Suppressor macrophage treated with lipopolysaccharide for 1 hour (primary cell): ENCODE measurements at places on chromosomes 2 and 18.

GRCh38 chr2:236622660-236623059 is 53.0 kb downstream of the ACKR3 start:
- DNase-seq: no peak

GRCh38 chr2:61045999-61046398 is 19.7 kb upstream of the SANBR start:
- DNase-seq: no peak

DNA sequence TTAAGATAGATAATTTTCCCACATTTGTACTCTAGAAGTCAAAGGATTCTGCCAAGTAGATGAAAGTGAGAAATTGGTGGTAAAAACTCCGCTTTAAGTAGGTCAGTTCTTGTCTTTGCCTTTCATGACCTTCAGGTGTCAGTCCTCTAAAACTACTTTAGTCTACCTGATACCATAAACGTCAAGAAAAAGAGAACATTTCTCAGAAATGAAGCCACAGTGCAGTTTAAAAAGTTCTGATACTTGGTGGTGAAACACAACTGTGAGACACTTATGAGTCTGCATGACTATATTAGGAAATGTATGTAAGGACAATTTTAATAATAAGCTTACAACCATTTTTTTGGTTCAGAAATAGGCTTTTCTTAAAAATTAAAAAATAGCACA is 583.3 kb downstream of the SATB2 start:
- DNase-seq: no peak

- DNase-seq: peak; percentile 37
Observed at GRCh38 chr2:127498386-127498785, 27.9 kb downstream of the IWS1 start.

DNA sequence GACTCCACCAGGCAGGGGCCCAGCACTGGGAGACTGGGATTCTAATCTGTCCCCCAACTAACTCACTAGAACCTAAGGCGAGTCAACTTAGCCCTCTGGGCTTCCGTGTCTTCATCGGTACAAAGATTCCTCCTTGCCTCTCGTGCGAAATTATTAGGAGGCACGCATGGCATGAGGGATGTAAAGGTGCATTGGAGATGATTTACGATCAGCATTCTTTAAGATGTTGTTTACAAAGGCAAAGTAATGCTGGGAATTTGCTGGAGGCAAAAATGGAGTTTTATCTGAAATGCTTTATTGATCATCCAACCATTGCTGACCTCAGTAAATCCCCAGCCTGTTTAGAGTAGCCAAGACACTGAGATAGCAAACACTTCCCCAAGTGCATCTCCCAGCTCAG is 171.8 kb upstream of the KLHL29 start:
- DNase-seq: no peak

GRCh38 chr2:71811726-71812125 is 335.9 kb downstream of the CYP26B1 start:
- DNase-seq: no peak

- DNase-seq: no peak
Observed at GRCh38 chr2:239545741-239546392, 145.0 kb upstream of the HDAC4 start.

DNA sequence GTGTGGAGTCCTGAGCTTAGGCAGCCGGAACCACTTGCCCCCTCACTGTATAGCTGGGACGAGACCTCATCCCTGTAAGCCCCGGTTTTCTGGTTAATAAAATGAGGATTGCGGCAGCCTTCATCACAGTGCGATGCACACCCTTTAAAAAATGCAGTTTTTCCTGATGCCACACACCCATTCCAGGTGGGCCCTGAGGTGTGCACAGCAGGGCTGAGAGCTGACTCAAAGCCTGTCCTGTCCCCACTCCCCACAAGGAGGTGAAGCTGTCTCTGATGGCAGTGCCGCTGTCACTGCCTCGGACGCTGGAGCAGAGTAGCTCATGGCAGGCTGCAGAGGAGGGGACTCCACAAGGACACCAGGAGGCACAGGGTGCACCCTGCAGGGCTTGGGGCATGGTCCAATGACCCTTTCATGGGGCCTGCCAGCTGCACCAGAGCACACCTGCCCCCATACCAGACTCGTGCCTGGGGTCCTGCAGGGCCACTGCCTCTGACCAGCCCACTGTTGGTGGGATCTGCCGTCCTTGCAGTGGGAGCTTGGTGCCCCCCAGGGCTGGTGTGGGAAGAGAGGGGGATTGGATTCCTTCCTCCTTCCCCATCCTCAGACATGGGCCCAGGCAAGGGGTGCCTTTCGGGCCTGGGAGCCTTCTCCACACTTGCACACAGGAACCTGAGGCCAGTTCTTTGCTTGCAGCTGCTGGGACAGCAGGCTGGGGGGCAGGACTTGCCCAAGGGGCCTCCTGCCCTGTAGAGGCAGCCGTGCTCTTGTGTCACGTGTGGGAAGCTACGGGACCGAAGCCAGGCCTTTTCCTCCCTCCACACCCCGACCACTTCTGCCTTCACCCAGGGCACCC is 22.8 kb downstream of the GPC1 start:
- no peak for DNase-seq

DNA sequence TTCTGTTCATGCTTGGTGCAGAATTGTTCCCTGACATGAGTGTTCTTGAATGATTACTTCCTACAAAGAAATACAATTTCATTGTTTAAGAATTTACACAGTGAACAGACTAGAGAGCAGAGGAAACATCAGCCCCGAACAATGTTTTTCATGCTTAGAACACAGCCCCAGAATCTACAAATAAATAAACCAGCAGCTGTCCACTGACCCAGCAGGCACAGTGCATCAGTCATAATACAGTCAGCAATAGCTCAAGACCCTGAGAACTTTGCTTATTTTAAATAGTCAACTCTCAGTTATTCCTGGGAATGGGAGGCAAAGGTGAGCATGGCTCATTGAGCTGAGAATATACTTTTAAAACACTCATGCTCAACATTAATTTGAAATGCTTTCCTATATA is 38.4 kb downstream of the XIRP2 start:
- no peak for DNase-seq

DNA sequence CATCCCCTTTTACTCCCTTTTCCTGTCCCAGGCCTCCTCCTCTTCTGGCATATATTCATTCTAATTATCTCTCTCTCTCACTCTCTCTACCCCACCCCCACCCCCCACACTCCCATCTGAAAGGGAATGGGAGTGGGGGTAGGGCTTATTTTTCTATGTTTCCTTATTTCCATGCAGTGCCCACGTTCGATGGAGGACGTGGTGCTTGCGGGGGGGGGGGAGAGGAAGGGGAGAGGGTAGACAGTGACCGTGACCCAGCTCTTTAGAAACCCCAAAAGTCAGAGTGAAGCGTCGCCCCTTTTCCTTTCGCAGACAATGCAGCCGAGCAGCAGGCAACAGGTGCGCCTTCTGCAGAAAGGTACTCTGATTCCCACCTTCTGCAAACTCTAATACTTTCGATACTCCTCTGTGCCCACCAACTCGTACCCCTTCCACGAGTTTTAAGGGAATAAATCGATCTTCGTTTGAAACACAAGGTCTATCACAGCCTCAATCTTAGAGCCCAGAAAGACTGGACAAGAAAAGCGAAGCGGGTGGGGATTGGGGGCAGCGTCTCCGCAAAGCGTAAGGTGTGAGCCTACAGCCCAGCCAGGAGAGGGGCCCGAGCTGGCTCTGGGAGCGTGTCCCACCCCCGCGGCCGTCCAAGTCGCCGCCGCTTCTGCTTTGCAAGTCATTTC is 891 bp upstream of the NR4A2 start:
- DNase-seq: no peak

DNA sequence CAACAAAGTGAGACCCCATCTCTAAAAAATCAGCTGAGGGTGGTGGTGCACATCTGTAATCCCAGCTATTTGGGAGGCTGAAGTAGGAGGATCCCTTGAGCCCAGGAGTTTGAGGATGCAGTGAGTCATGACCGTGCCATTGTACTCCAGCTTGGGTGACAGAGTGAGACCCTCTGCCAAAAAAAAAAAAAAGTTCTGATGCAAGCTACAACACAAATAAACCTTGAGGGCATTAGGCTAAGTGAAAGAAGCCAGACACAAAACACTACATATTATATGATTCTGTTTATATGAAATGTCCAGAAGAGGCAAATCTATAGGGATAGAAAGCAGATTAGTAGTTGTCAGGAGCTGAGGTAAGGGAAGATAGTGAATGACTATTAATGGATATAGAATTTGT is 13.0 kb downstream of the YWHAQ start:
- no peak for DNase-seq

DNA sequence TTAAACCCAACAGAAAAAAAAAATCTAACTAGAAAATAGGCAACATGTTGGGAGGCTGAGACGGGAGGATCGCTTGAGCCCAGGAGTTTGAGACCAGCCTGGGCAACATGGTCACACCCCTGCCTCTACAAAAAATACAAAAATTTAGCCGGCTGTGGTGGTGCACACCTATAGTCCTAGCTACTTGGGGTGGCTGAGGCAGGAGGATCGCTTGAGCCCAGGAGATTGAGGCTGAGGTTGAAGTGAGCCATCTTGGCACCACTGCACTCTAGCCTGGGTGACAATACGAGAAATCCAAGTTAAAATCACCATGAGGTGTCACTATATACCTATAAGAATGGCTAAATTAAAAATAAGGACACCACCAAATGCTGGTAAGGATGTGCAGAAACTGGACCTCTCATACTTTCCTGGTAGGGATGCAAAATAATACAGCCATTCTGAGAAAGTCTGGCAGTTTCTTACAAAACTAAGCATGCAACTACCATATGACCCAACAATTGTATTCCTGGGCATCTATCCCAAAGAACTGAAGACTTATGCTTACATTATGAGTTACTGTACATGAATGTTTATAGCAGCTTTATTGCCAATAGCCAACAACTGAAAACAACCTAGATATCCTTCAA is 2.2 kb downstream of the SEPTIN10 start:
- DNase-seq: no peak

DNA sequence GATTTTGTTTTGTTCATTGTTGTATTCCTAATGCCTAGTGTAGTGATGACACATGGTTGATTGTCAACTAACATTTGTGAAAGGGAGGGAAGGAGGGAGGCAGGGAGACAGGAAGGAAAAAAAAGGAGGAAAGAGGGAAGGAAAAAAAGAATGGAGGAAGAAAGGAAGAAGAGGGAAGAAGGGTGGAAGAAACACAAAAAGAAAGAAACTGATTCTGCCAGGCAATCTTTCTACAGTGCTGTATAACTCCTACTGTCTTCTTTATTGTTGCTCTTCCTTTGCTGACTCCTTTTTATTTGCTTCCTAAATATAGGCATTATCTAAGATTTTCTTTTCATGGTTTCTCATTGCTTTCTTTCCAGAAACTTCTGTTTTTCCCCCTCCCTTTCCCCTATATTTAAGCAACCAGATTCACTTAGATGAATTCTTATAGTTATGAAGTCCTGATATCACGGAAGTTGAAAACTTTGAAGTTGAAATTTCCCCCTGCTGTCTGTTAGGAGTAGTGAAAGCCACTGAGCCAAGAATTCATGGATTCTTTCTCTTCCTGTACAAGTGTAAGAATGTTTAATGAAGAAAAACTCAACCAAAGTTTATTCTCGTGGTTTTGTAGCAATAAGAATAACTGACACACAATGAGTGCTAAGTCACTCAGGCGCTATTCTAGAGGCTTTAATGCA is 305.1 kb upstream of the FSHR start:
- DNase-seq: no peak

DNA sequence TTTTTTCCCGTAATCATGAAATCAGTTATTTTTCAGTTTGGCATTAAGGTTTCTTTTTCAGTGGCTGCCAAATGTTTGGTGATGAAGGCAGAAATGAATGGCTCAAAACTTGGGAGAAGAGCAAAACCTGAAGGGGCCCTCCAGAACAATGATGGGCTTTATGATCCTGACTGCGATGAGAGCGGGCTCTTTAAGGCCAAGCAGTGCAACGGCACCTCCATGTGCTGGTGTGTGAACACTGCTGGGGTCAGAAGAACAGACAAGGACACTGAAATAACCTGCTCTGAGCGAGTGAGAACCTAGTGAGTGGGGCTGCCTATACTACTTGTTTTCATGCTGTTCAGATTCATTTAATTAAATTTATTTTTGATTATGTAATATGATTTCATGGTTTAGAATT is 29.2 kb upstream of the MSH2 start:
- DNase-seq: no peak

GRCh38 chr2:43131051-43131889 is 95.1 kb downstream of the ZFP36L2 start:
- DNase-seq: peak; percentile 92

- DNase-seq: no peak
Observed at GRCh38 chr2:84482603-84483002, 23.5 kb upstream of the SUCLG1 start.

DNA sequence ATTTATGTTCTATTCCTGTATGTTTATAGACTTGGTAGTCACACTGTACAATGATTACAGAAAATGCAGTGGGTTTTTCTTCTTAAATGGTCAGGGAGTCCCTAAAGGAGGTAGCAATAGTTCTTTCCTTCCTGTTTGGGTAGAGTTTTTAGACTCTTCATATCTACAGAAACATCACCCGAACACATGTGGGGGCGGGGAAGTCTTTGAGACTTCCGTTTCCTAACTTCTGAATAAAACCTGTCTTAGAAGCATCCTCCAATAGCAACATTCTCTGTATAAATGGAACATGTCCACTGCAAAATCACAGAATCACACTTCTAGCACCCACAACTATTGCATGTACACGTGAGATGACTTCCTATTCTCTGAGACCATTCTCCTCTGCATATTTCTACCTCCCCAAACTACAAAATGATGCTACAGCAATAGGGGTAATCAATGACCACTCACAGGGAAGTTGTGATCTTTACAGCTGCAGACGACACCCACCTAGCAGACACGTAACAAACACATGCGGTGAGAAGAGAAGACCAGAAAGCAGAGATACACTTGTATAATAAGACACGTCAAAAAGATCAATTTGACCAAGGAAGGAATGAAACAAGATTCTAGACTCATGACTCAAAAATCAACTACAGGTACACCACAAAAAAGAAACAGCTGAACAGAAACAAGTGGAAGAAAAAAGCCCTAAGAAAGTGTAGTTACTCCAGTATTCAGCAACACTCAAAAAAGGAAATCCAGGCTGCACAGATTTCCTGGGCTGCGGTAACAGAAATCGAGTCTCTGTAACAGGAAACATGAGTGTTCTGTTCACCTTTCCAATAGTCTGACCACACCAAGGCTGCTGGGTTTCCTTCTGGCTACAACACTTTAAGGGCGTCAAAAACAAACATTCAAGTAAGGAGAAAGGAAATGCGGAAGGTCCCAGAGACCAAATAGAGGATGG is 120.4 kb downstream of the ZNF516 start:
- DNase-seq: no peak

DNA sequence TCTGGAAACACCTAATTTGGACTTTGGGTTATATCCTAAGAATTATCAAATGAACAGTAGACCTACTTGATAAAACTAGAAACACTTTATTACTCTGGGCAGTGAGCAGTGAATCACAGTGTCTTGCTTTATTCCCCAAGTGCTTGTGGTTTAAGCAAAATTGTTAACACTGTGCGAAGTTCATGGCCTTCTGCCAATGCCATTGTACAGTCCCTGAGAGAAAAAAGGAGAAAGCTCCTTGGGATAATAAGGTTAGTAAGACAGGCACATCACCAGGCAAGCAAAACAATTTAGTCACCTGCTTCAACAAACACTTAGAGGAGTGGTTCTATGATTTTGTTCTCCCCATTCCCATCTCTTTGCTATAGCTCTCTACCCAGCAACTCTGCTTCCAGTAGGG is 39.8 kb downstream of the ADCYAP1 start:
- no peak for DNase-seq

- DNase-seq: no peak
Observed at GRCh38 chr2:55604027-55604565, 13.3 kb downstream of the PPP4R3B start.

- DNase-seq: no peak
Observed at GRCh38 chr2:62054029-62054791, 141.7 kb upstream of the B3GNT2 start.

GRCh38 chr2:38494394-38494793 is 108.3 kb downstream of the HNRNPLL start:
- DNase-seq: no peak
